ENCODE measurements at places on chromosomes 7 and 10.
A peak's percentile ranks its signal among the peaks of the same experiment; 100 is the strongest.

GRCh38 chr7:2452074-2452507 lies 24.1 kb downstream of the GRIFIN start:
- DNase-seq: no peak

DNA sequence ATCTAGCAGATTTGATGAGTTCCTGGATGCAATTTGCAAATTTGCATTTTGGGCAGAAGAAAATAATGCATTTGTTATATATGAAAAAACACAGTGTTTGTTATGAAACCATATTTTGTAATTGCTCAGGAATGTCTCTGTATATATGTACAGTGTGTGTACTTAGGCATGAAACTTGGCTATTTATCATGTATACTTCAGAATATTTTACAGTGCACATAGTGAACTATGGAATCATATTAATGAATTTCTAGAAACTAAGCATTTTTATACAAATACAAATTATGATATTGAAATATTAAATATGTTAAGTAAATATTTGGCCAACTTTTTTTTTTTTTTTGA lies 107.5 kb downstream of the TWIST1 start:
- no peak for DNase-seq

GRCh38 chr10:121927318-121927840 lies 452 bp downstream of the ATE1 start:
- DNase-seq: peak; percentile 81

DNA sequence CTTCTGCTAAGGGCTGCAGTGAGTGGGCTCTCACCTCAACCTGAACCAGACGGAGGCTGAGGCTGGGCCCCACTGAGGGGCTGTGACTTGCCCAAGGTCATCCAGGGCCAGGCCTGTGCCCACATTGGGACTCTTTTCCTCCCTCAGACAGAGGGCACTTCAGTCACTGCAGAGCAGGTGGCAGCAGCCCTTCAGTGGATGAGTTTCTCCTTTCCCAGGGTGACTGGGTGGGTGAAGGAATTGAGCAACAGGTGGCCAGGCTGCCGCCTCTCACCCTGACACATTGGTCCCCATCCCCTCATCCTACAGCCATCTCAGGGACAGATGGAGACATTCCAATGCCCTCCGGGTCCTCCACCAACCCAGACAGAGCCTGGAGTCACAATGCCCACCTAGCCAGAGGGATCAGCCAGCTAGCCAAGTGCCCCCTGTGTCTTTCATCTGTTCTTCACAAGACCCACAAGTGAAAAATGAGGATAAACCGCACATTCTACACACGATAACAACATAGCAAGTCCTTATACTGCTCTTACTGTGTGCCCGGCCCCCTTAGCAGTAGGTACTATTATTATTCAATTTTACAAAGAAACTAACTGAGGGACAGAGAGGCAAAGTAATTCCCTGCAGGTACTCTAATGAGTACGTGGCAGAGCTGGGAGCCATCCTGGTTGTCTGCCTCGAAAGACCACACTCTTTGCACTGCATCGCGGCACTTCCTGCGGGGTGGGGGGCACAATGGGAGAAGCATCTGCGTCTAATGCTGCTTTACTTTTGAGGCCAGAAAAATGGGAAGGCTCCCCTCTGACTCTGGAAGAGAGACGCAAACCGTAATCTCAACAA lies 1.7 kb upstream of the SLC18A3 start:
- DNase-seq: no peak

- DNase-seq: no peak
These were observed 41.6 kb downstream of the HBP1 start for GRCh38 chr7:107210400-107210799.

- no peak for DNase-seq
These were observed 30.8 kb downstream of the GRID1 start for GRCh38 chr10:86335831-86336230.

GRCh38 chr7:19017374-19017773 lies 100.1 kb downstream of the TWIST1 start:
- no peak for DNase-seq

DNA sequence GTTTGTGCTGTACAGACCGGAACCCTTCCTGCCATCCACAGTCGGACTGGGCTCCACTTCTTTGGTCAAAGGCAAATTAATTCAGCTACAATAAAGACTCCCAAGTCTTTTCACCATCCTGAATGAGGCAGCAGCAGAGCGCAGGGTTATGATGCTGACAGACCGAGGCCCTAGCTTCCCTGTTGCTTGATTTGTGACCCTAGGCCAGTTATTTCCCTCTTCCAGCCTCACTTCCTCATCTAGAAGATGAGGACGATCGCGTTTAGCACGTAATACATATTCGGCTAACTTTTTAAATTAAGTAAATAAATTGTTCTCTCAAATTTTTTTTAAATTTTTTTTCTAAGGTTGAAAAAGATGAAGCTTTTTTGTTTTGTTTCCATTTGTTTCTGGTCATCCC lies 18.1 kb downstream of the ADRB1 start:
- DNase-seq: no peak

Measured in H1 (cell line).